Activated naive CD8-positive, alpha-beta T cell treated with anti-CD3 and anti-CD28 coated beads, Interleukin-2, amount 50 U/mL, for 24 hours (primary cell): ENCODE measurements at places on chromosomes 12 and 14.

DNA sequence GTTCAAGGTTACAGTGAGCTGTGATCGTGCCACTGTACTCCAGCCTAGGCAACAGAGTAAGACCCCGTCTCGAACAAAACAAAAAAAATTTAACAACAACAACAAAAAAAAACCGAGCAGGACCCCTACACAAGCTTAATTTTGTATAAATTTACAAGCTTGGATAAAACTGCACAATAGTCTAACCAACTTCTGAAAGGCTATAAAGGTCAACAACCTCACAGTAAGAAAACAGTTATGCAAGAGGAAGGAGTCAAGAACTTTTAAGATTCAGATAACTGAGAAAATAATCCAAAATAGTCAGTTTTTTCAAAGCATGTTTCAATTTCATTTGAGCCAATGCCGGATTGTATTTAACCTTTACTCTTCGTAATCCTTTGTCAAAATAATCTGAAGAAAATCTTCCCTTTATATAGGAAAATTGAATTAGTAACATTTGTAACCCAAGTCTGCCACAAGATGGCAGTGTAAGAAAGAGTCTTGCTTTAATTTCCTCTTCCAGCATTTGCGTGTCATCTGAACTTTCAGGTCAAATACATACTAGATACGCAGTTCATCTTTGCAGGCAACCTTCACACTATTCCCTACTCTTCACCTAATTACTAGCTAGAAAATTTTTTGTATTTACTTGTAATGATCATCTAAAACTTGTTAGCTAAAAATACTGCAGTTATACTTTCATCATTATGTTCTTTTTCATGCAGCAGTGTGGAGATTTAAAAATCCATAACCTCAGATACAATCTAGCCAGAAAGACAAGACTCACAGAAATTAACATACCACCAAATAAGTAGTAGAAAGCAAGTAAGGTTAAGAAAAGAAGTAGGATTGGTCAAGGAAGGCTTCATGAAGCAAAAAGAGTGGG, 5.8 kb downstream of the CCNB1IP1 start:
- DNase-seq: no peak

GRCh38 chr12:16788506-16789203, 182.7 kb upstream of the LMO3 start:
- no peak for DNase-seq

DNA sequence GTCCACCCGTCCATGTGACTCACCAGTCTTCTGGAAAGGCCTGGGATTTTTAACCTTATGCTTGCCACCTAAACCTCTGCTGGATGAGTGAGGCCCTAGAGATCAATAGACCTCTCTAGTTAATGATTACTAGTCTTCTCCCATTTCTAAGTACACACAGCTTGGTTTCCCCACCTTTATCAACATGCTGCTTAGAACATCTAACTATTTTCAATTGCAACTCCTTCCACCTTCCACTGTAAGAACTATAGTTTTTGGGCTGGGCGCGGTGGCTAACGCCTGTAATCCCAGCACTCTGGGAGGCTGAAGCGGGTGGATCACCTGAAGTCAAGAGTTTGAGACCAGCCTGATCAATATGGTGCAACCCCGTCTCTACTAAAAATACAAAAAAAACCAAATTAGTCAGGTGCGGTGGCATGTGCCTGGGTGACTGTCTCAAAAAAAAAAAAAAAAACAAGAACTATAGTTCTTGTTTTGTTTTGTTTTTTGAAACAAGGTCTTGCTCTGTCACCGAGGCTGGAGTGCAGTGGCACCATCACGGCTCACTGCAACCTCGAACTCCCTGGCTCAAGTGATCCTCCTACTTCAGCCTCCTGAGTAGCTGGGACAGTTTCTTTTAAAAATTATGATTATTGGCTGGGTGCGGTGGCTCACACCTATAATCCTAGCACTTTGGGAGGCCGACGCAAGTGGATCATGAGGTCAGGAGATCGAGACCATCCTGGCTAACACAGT, 18.7 kb upstream of the MDM2 start:
- DNase-seq: no peak

DNA sequence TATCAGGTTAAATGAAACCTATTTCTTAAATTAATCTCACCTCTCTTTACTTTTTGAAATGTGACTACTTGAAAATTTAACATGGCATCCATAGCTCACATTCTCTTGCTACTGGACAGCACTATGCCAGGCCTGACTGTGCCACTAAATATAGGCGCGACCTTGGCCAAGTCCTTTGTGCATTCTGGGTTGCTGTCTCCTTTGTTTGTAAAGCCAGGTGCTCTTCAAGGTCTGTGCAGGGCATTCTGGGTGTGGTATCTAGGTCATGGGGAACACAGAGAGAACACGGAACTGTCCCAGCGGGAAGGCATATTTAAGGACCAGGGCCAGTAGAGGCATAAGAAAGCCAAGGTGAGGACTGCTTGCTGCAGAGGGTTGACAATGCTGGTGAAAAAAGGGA, 121.2 kb downstream of the ZNF664 start:
- DNase-seq: no peak

DNA sequence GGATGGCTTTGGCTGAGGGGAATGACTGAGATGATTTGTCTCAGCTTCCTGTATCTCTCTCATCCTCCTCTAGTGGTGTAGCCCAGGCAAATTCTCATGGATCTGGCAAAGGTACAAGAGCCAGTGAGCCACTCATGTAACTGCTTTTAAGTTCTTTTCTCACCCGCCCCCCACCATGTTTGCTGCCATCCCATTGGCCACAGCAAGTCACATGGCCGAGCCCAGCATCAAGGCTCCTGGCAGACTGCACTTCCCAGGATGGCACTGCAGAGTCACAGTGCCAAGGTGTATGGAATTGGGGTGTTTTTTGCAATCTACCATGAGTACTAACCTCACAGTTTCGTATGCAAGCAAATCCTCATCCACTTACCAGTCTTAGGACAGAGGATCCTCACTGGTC, 50.9 kb downstream of the CHST11 start:
- no peak for DNase-seq

DNA sequence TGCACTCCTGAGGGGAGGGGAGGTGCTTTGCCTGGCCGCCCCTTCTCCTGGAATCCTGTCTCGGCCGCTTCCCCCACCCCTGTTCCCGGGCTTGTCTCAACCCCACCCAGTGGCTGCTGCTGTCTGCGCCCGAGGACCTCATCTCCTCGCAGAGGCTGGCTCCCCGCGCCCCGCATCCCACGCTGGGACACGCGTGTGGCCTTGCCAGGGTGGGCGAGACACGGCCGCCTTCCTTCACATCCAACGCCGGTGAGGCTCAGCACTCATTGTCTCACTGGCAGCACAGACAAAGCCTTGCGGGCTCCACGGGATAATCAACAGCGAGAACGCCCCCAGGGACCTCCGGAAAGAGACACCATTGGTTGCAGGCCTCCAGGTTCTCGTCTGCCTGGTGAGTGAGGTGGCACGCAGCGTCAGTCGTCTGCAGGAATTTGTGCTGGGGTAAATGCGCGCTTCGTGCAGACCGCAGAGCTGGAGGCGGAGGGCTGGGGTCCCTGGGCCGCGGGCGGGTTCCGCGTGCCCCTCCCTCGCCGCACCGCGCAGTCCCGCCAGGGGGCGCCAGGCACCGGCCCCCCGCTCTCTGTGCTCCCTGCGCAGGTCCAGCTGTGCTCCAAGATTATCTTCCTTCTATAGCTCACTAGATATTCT, 26.8 kb downstream of the CCDC177 start:
- DNase-seq: peak; percentile 58

DNA sequence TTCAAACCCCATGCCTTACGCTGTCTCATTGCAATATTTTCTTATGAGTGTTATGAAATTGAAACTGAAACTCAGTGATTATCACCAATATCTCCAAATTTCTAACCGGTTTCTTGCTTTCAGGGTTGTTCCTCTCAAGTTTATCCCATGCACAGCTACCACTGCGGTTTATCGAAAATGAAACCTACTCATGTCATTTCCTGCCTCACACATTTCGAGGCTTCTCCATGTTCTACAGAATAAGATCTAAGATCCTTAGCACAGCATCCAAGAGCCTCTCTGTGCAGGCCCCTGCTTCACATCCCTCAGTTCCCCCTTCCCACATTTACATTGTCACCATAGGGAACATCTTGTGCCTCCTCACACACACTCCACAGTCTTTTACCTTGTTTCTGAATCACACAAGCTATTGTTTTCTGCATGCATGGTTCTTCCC, 45.5 kb upstream of the FAR2 start:
- peak; percentile 16 for DNase-seq

- DNase-seq: no peak
Measured at GRCh38 chr14:104908303-104908702, 16.4 kb upstream of the PLD4 start.

GRCh38 chr12:78767264-78767981, 97.2 kb upstream of the SYT1 start:
- no peak for DNase-seq

DNA sequence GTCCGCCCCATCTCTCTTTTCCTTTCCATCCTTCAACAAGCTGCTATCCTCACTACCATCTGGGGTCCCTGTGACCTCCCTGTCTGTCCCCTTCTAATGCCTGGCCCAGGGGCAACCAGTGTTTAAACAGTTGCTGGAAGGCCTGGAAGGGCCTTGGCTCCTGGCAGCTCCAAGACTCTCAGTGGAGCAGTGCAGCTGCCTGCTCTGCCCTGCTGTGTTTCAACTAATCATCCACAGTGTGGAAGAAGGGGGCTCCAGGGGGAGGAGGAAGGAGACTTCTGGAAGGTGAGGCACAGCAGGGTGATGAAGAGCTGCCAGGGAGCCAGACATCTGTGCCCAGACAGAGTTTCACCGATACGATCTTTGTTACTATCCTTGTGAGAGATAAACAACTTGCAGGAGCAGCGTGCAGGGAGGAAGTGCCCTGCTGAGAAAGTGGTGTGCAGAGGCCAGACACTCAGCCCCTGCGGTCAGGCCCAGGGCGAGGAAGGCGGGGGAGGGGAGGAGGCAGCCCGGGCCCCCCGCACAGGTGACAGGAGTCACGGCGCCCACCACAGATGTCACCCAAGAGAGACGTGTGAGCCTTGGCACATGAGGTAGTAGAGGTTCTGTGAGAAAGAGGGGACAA, 1061.8 kb downstream of the BCL11B start:
- DNase-seq: peak; percentile 65

DNA sequence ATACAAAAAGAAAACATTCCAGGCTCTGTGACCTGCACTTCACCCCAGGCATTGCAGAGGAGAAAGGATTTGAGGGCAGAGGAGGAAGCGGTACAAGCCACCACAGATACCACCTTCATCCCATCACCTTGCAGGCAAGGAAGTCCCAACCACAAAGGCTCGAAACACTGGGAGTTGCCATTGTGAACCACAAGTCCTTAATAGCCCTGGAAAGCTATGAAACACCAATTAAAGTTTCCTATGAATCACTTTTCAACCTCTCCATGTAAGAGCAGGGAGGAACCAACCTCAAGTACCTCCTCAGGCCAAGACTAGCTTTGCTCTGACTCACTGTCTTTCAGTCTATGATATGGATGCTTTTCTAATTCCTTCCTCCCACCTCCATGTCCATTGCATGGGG, 27.0 kb downstream of the MAP3K9 start:
- DNase-seq: peak; percentile 26

DNA sequence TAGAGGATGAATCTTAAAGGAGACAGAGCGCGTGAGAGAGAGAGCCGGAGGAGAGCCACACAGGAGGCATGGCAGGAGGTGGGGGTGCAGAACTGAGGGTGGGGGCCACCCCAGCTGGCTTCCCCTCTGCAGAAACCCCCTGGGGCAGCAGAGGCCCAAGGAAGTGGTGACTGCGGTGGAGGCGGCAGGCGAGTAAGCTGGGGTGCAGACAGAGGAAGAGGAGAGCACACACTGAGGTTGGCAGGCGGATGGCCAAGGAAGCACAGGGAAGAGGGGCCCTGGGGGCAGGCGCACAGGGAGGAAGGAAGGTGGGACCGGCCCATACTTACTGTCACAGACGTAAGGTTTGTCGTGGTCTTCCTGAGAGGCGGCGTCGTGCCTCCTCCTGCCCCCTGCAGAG, 179.8 kb downstream of the DPF3 start:
- peak; percentile 54 for DNase-seq
